Activated CD8-positive, alpha-beta memory T cell treated with anti-CD3 and anti-CD28 coated beads for 4 hours (primary cell): ENCODE measurements at places on chromosomes 12 and 14.

DNA sequence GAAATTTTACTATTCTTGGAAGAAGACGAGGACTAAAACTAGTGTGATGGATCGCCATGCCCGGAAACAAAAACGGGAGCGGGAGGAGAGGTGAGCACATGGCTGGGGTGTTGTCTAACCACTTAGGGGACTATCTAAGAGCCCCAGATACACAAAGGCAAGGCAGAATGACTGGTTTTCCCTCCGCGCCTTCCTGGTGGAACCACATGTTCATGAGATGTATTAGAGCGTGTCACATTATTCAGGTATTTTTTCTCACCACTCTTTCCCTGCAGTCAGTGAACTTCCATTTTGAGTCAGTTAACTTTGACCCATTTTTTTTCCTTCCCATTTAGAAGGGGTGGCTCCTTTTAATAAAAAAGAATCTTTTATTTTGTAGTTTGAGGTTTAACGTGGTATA lies 68.8 kb upstream of the TRAF3 start:
- no peak for DNase-seq

GRCh38 chr14:71629765-71630492 lies 302.3 kb upstream of the RGS6 start:
- DNase-seq = no peak

DNA sequence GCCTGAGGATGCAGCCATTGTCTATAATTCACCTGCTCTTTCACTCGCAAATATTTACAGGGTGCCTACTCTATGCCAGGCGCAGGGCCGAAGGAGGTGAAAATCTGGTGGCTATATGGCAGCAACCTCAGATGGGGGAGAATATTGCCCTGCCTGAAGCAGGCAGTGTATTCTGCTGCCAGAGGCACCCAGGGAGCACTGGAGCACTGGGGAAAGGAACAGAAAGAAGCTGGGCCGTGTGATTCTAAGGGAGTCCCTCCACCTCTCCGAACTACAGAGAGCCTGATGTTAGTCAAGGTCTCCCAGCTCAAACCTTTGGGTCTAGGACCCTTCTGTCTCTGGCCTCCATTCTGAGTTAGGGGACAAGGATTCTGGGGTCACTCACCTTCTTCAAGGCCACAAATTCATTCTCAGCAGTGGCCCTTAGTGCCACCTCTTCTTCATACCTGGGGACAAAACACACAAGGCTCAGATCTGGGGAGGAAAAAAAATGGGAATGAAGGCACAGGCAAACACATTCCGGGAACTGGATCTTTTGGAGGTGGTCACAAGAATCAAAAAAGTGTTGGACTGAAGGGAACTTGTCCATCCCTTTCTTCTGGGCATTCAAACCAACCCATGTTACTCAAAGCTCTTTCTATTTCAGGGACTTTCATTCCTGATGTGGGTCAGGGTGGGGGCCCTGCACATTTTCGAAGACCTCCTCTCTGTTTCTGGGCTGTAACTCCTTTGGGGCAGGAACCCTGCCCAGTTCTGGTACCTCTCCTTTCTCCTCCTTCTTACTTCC lies 19.3 kb upstream of the KRT86 start:
- DNase-seq = no peak

GRCh38 chr12:48687592-48687991 lies 5.6 kb upstream of the KANSL2 start:
- no peak for DNase-seq

DNA sequence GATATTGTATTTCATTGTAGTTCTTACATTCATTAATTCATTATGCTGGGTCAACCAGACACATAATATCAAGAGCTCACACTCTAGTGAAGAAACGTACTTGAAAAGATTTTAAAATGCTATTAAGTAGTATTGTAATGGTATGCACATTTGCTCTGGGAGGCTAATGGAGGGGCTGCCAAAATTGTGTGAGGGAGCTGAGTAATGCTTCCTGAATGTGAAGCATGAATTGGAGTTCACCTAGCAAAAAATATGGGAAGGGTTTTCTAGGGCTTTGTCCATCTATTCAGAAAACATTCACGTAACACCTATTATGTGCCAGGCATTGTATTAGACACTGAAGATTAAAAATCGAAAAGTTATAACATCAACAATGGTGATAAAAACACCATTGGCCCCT lies 403.8 kb upstream of the PDE3A start:
- no peak for DNase-seq

GRCh38 chr12:82057770-82058169 lies 298.6 kb upstream of the PPFIA2 start:
- no peak for DNase-seq

DNA sequence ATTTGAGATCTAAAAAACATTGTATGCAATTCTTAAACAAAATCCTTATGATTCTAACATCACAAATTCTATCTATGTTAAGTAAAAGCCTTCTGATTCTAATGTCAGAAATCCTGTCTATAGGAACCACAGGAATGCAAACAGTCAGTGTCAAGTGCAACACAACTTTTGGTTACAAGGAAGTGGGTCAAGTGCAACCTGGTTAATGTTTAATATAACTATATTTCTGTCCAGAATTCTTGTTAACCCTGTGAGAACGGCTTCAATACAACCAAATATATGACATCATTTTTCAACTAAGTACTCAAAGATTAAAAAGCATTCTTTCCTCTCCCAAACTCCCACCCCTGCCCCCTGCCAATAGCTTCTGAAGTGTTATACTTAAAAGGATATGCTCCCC lies 107.9 kb upstream of the PLEKHA5 start:
- DNase-seq = no peak

DNA sequence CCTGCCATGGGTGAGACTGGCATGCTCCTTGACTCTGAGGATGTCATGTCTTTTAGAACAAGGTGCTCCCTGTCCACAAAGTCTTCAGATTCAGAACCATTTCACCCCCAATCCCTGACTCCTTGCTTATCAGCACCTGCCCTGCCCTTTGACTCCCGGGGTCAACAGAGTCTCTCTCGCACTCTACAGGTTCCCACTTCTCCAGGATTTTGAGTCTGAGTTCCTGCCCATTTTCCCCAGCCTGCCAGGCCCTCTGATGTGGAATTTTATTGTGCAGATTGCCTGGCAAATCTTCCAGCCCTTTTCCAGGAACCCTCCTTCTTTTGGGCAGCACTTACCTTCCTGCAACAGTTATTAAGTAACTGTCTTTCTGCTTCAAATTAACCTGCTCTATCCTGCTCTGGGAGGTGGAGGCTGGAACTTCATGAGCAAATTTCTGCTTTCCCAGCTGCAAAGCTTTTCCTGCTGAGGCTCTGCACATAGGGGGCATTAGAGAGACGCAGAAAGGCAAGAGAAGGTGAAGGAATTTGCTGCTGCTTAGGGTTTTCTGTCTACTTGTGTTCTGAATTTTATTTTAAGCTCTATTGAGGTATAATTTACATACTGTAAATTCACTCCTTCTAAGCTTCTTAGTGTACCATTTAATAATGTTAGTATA lies 259.1 kb downstream of the PCNX1 start:
- DNase-seq = no peak

- no peak for DNase-seq
These were observed 108.7 kb downstream of the BTG1 start for GRCh38 chr12:92036771-92037453.

DNA sequence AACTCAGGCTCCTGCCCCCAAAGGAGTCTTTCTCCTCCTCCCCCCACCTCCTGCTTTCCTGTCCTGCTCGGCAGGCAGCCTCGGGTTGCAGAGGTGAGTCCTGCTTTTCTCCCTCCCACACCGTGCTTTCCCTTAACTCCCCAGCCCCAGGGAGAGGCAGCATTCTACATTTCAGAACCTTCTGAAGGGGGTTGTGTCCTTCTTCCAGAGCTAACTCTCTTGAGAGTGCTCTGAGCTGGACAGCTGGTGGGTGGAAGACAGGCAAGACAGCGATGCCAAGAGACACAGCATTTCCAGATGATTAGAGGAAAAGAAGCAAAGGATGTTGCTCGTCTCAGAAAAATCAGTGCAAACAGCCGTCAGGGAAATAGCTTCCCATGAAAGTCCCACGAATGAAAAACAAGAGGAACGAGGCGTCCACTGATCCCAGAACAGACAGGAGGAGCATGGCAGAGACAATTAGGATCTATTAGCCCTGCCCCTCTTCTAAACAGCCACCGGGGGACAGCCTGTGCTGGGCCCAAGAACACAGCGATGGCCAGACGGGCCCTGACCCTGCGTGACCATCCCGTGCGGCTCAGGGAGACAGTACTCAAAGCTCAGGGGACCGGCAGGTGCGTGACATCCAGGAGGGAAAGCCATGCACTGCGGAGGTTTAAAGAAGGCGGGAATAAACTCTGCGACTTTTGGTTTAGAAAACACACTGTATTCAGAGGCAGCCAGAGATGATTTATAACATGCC lies 216.5 kb upstream of the RTL1 start:
- DNase-seq = no peak

- DNase-seq = no peak
These were observed 72.0 kb upstream of the FKBP4 start for GRCh38 chr12:2722806-2723205.

DNA sequence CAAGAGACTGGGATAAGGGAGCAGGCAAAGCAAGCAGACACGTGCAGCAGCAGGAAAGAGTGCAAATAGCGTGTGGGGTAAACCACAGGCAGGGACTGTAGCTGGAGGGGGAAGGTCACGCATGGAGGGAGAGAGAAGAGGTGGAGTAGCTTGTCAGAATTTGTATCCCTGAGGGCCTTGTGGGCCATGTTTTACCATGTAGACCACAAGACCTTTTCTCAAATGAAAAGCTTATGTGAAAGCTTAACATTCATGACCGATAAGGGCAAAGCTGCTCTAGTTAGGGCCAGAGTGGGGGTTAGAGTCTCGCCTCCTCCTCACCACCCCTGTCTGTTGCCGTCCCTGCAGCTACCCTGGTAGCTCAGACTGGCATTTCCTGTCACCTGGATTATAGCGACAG lies 152.9 kb upstream of the E2F7 start:
- DNase-seq = no peak

- no peak for DNase-seq
These were observed 150.2 kb downstream of the SSPN start for GRCh38 chr12:26345471-26346003.

DNA sequence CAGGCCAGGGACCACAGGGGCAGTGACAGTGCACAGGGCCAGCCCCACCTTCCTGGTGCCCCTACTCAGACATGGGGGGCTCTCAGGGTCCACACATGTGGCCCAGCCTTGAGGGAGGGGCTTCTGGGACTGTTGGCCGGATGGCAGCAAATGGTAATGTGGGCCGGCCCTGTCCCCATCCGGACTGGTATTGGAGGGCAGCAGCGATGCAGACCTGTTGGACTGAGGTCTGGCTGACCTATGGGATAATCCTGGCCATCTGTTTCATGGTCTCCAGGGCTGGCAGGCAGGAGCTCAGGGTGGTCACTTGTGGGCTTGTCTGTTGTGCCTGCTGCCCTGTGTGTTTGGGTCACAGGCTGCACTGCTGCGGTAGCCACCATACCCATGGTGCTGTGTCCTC lies 387.5 kb downstream of the TMEM121 start:
- DNase-seq = no peak

DNA sequence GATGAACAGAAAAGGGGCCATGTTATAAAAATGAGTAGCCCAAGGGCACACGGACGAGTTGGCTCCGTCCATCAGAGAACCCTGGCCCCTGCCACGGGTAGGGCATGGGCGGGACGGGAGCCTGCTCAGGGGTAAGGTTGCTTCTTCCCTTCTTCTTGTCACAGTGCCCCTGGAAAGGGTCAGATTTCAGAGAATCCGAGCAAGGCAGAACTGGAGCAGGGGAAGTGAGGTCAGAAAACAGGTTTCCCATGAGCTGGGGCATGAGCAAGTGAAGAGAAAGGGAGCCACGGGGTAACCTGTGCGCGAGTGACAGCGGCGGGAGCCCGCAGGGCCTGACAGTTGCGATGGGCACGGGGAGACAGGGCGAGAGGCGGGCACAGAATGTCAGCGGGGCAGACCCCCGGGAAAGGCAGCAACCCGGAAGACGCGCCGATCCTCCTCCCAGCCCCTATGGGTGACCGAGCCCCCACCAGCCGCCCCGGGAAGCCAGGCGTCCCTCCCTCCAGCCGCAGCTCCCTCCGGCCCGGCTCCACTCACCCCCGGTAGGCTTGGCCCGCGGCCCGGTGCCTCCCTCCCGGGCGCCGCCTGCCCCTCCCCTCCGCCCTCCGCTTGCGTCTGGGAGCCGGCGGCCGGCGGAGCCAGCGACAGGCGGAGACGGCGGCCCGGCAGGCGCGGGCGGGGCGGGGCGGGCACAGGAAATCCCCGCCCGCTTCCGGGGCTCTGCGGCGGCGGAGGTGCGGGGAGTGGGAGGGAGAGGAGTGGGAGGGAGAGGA lies at the start of gene ZNF641:
ZNF641 (minus strand) TSS at position 671 of the 773 bp plus-strand sequence. CDS start 2,829 bp downstream, outside the sequence.
- peak; percentile 64 for DNase-seq

DNA sequence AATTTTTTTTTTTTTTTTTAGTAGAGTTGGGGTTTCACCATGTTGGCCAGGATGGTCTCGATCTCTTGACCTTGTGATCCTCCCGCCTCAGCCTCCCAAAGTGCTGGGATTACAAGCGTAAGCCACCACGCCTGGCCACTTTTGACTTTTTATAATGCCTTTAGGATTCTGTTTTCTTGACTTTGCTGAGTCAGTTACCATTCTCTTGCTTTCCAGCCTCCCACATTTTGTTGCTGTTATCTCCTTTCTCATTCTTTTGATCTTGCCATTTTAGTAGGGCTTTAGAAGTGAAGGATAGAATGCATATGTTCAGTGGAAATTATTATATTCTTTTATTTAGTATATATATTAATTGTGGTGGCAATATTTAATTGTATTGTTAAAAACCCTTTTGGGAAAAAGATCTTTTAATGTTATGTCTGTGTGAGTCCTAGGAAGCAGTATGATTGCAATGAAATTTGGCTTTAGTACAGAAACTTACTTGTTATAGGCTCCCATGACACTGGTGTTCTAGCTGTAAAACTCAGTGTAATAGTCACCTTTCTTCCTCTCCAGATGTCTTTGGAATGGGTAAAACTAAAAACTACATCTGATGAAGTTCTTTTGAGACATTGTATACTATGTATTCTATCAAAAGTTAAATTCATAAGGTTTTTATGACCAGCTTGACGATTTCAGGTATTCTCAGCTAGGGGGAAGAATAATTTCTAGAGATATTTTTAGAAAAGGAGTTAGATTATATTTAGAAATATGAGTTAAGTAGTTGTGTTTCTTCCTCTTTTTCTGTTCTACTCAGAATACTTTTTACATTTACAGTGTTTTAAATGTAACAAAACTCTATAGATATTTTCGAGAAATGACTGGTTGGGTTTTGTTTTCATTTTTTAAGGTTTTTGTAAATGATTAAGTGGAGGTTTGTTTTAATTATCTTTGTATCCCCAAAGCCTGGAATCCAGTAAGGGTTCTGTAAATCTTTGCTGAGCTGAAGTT lies 74.7 kb downstream of the APAF1 start:
- no peak for DNase-seq

GRCh38 chr12:65825183-65825506 lies 862 bp downstream of the HMGA2 start:
- no peak for DNase-seq
